ENCODE measurements at places on chromosomes 7 and 10. TPM values are rescaled to one million over a fixed set of nuclear protein-coding genes. Genes with fewer than 3 reads are reported as not detected.

GRCh38 chr10:82668221-82668895, 793.4 kb downstream of the NRG3 start:
- DNase-seq: no peak

DNA sequence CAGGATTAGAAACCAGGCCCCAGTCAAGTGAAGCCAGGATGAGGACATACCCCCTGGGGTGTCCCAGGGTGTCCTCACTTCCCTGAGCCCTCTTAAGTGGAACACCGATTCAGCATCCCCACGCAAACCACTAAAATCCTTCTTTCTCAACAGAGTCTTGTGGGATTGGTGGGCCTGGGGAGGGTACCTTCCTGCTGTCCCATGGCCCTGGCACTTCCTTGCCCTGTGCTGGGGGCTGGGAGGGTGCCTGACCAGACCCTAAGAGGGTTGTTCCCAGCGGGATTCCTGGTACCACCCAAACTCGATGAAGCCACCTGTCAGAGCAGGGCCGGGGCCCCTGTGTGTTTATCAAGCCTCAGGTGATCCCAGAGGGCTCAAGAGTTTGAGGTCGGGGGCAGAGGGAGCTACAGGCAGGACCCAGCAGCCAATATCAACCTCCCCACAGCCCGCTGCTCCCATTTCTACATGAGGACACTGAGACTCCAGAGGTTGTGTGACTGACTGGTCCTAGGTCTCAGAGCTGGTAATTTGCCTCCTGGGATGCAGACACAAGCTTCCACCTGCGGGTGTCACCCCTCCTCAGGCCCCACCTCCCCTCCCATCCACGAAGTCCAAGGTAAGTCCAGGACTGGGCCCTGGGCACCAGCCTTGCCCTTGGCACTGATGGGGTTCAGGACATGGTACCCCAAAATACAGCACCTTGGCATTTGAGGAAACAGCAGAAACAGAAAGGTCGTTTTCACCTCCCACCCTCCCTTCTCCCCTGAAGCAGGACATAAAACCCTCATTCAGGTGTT, 31.4 kb downstream of the OAT start:
- DNase-seq: no peak

- no peak for DNase-seq
Observed at GRCh38 chr10:80454513-80455460, 677 bp downstream of the TSPAN14 start.

DNA sequence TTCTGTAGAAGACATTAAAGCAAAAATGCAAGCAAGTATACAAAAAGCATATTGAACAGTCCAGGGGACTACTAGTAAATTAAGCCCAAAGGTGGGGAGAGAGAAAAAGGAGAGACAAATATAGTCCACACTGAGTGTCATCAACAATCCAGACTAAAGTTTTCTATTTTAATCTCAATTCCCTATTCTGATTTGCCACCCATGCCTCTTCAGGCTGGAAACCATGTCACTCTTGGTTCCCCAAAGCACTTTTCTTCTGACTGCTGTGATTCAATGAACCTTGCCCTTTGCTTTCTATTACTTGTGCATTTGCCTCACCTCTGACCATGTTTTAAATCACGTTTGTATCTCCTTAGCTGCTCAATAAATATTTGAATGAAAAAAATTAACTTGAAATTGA, 95.3 kb upstream of the AOAH start:
- DNase-seq: no peak

The ABI1 gene
- total RNA-seq: 59.9 TPM

DNA sequence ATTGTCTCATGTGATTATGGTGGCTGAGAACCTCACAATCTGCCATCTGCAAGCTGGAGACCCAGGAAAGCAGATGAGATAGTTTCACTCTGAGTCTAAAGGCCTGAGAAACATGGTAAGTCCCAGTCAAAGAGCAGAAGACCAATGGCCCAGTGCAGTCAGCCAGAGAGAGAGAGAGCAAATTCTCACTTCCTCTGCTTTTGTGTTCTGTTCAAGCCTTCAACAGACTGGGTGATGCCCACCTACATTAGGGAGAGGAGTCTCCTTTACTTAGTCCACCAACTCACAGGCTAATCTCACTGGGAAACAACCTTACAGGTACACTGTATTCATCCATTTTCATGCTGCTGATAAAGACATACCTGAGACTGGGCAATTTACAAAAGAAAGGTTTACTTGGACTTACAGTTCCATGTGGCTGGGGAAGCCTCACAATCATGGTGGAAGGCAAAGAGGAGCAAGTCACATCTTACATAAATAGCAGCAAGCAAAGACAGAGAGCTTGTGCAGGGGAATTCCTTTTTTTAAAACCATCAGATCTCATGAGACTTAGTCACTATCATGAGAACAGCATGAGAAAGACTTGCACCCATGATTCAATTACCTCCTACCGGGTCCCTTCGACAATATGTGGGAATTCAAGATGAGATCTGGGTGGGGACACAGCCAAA, 4.7 kb upstream of the FRMPD2 start:
- DNase-seq: no peak

GRCh38 chr7:14047709-14048399, 58.4 kb upstream of the ETV1 start:
- DNase-seq: no peak

DNA sequence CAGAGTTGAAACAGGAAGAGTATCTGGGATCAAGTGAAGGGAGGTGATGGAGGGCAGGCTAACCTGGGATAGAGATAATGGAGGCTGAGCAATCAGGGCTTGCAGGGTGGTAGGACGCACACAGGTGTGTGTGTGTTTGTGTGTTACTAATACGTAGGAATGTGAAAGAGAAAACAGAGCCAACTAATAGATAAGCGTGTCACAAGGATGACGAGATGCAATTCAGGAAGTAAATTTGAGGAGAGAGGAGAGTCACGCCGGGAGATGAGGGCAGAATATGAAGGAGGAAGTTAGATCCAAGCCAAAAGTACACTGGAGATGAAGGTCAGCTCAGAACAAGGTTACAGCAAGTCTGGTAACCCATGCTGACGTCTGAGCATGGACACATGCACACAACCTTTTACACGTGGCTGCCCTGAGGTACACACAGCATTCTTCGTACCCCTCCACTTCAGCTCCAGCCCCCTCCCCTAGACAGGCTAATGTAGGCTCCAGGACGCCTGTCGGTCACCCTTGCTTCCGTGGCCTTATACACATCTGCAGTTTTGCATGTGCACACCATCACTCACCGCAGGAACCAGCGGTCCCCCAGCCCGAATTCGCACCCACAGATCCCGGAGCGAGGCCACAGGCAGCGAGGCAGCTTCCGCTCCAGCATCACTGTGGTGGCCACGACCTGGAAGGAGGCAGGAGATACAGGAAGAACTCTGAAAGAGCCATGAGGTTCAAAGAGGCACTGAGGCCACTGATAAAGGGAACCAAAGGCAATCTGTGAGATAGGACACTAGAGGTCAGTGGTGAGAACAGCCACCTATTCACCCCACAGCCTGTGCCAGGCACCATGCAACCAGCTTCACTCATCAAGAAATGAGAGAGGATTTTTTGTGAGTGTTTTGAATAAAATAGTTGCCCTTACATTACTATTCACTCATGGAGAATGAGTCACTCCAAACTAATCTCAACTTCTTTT, 23.7 kb upstream of the TRPV6 start:
- DNase-seq: no peak

The LLCFC1 gene
- not detected for total RNA-seq

The GPR15LG gene
- not detected for total RNA-seq

DNA sequence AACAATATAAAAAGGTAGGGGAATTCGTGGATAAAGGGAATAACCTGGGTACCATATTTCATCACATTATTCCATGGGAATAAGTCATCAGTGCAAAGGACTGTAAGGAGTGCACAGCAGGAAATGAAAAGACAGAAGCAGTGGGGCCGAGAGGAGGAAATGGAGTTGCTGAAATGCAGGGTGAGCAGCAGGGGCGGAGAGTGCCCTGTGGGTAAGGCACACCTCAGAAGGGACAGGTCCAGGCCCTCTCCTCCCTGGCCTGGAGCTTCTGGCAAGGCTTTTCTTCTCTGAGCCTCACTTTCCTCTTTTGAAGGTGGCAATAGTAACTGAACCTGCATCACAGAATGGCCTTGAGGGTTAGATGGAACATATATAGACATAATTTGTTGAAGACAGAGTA, 26.2 kb downstream of the IKZF1 start:
- DNase-seq: no peak

DNA sequence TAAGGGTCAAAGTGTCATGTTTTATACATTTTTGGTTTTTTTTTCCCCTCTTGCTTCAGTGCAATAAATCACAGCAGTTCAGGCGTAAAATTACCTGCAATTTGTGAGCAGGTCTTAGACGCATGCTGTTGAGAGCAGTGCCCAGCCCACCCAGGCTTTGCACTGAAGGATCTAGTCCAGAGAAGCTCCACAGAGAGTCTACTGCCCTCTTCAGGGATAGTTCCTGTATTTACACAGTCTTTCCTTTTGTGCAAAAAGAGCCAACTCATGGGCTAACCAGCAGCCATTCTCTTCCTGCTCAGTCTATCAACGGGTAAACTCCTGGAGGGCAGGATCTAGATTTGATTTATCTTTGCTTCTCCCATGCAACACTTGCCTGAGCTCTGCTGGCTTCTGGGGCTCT, 82.2 kb upstream of the NAMPT start:
- no peak for DNase-seq

- DNase-seq: no peak
Observed at GRCh38 chr7:47827871-47828270, 120.4 kb downstream of the PKD1L1 start.

- no peak for DNase-seq
Observed at GRCh38 chr10:102652170-102652916, 8.1 kb downstream of the TRIM8 start.

GRCh38 chr7:40570223-40570622, 435.4 kb downstream of the SUGCT start:
- no peak for DNase-seq

- no peak for DNase-seq
Observed at GRCh38 chr7:36153571-36154097, 580 bp downstream of the EEPD1 start.

DNA sequence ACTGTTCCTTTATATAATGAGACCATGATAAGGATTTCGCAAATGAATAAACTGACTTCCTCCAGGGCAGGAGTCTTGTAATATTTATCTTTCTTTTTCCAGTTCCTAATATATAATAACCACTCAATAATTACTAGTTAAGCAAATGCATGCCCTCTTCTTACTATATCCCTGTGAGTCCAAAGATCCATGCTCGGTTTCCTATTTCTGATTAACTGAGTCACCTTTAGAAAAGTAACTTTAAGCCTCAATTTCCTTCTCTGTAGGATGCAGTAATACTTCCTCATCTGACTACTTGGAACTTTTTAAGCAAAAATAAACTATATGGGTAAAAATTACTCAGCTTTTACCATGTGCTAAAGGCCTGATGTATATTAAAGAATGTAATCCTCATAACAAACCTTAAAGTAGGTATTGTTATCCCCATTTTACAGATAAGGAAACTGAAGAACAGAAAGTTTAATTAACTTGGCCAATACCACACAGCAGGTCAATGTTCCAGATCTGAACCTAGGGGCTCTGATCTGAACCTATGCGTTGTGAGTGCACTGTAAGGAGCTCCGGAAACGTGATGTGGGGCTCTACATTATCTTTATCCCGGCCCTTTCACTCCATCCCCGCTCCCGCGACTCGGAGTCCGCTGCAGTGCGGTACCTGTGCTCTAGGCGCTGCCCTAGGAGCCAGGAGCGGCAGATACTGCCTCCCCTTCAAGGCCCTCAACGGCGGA, 458 bp downstream of the COX15 start:
- no peak for DNase-seq

The MUC12 gene
- not detected for total RNA-seq

- no peak for DNase-seq
Observed at GRCh38 chr7:114934086-114934485, 12.2 kb downstream of the MDFIC start.

DNA sequence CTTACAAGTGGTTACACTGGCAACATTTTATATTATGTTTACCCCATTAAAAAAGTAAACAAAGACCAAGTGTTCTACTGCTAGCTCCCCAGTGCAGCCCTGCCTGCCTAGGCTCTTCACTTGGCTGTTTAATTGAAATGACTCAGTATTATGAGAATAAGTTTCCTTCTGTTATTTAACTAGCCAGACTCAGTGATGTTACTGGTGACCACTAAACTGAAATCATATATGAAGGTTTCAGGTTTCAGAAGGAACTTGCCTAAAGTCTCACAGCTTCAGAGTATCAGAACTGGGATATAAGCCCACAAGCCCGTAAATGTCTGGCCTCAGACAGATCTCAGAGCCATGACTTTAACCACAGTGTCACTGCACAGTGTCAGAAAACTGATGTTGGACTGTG, 66.8 kb upstream of the EXOC4 start:
- no peak for DNase-seq

The PNLIPRP1 gene
- total RNA-seq: not detected

- DNase-seq: no peak
Observed at GRCh38 chr7:20013536-20013935, 203.6 kb downstream of the MACC1 start.

DNA sequence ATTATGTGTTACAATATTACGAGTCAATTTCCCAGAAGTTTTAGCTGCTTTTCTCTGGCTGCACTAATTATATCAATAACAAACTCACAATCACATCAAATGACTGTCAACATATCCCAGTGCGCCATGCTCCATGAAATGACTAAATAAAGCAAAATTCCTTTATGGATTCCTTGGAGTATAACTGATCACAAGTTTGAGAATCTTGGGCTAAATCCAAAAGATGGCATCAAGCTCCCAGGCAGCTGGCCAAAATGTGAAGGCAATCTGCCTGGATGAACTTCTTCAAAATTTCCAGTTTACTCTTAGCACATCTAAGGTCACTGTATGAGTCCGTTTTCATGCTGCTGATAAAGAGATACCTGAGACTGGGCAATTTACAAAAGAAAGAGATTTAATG, 210.8 kb downstream of the CCSER2 start:
- DNase-seq: no peak

The DLG5 gene
- total RNA-seq: 13.1 TPM

DNA sequence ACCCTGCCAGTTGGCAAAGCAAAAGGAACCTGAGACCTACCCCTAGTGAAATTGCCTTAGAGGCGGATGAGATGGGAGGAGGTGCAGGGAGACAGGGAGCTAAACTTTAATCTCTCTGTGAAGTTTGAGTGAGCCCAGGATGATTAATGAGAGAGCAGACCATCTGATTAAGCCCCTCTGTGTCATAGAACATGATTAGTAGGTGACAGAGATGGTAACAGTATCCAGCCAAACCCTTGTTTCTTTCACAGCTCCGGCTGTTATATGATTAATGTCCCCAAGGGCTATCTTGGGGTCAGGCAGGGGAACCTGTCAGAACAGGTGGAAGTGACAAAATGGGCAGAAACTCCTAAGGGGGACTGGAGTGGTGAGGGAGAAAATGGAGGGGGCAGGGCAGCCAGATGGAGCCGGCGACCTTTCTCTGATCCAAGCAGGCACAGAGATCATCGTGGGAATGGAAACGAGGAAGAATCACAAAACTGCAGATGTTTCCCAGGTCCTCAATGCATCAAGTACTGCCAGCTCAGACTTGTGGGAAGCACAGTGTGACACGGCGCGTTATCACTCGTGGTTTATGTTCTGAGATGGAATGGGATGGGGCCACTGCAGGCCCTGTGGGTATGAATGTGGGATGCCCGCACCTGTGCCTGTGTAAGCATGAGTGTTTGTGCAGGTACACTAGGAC, 684.2 kb downstream of the LRMDA start:
- no peak for DNase-seq

- DNase-seq: no peak
Observed at GRCh38 chr10:43772171-43772570, 123.5 kb upstream of the ZNF32 start.
